CD4-positive, alpha-beta T cell treated with Interleukin-6 at 100 ng/mL for 8 hours (primary cell): ENCODE measurements at places on chromosomes 2 and 18.

DNA sequence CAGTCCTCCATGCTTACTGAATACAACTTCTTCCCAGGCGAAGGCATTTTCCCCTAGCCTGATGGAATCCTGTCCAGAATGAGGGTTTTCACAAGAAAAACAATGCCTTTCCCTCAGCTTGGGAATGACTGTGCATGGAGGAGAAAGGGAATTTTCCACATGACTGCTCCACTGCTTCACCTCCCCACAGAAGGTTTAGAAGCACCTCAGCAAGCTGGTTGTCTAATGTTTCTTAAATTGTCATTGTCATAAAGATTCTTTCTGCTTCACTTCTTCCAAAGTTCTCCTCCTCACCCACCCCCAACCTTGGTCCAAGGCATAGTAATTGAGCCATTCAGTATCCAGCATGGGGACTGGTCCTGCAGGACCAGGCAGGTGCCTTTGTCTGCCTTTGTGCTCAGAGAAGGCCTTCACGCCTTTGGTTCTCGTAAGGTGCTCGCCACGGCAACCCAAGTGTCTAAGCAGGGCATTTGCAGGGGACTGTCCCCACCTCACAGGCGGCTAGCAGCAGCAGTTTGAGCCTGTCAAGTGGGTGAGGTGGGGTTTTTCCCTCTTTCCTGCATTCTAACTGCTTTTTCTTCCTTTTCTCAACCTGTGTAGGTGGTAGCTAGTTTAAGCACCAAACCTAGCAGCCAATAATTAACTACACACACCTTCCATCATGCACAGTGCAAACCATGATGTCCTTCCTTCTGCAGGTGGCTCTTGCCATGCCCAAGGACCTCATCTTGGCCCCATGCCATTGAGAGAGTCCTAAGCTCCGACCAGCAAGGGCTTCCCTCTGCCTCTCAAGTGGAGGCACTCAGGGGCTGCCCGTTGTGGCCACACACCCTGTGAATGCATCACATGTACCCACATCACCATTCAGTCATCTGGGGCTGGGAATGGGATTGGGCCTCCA lies 65.7 kb upstream of the BCL2L11 start:
- no peak for DNase-seq

DNA sequence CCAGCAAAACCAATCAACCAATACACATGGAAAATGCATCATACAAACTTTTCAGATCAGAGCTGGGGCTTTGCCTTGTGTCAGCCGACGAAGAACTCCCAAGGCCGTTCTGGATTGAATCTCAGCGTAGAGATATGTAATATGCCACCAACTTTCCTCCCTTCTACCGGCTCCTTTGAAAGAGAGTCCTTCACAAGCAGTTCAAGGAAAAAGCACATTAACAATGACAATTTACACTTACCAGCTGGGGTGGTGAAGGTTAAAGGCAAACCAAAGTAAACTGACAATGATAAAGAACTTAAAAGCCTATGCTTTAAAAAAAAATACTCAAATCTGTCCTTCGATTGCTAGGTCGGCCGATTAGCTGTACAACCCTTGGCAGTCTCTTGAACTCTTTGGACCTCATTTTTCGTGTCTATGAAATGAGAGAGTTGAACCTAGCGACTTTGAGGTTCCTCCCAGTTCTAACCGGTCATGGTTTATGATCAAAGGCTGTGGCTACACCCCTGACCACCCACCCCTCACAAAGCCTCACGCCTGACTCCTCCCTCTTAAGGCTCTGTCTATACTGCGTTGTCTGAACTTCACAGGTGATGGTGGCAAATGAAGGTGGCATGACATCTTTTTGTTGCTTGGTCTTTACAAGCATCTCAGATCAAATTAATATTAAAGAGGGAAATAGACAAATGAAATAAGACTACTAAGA lies 46.2 kb downstream of the BCL2 start:
- no peak for DNase-seq

- DNase-seq, result no peak
These were observed 3.6 kb upstream of the ANO7 start for GRCh38 chr2:241184901-241185300.

- DNase-seq, result no peak
These were observed 713.6 kb downstream of the TDRD15 start for GRCh38 chr2:21837168-21837960.

GRCh38 chr2:80001701-80002101 lies 302.9 kb downstream of the LRRTM1 start:
- DNase-seq, result no peak

- DNase-seq, result no peak
These were observed 47.7 kb upstream of the RND3 start for GRCh38 chr2:150535176-150535575.

DNA sequence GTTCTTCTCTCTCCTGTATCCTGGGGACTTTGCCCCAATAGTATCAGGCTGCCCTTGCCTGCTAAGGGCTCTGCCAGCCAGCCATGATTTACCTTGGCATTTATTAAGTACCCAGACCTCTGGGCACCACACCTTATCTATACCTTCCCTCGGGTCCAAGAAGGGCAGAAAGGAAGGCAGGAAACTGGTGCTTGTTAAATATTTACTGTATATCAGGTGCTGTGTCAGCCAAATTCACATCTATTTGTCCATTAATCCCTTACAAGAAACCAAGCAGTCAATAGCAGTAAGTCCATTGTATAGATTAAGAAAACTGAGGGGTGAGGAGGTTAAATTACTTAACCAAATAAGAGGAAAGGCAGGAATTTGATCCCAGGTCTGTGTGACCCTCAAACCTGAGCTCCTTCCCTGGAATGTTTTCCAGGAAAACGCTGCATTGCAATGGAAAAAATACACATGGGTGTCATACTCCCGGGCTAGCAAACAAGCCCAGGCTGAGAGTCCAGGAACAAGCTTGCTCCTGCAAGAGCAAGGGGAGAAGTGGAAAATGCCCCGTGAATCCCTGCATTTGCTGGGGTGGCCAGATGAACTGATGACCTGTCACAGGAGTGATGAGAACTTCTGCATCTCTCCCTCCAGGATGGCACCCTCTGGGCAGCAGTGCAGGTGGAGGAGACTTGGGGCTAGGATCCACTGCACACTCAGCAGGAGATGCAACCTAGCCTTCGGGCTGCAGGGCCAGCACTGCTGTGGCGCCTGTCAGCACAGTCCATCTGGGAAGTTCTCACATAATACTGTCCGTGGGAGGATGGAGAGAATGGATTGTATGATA lies 30.4 kb downstream of the CIB4 start:
- no peak for DNase-seq

GRCh38 chr18:3395466-3395865 lies 54.5 kb upstream of the TGIF1 start:
- no peak for DNase-seq

- no peak for DNase-seq
These were observed 127.5 kb upstream of the MMADHC start for GRCh38 chr2:149715005-149715592.

GRCh38 chr2:231514225-231514950 lies 15.9 kb downstream of the NMUR1 start:
- peak; percentile 99 for DNase-seq

GRCh38 chr2:63818271-63818670 lies 23.4 kb upstream of the UGP2 start:
- DNase-seq, result no peak

DNA sequence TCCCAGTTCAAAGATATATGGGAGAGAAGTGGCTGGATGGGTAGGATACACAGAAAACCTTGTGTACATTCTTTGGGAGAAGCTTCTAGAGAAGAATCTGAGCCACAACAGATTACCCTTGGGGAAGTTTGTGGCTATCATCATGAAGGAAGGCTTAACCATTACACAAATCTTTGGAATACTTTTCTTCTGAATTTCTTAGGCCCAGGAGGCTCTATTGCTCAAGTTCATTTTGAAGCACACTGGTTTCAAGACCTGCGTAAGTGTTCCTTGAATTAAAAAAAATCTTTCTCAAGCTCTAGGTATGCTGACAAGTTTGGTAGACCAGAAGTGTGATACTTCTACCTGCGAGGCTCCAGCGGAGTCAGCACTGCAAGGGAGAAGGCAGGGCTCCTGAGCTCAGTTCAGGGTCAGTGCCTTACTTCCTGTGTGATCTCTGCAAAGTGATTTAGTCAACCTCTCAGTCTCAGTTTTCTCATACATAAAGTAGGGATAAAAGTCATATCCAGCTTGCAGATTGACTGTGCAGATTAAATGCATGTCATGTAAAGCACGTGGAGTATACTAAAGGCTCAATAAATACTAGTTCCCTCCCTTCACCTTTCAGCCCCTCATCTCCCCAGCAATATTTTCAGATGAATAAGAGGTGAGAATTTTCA lies 438.6 kb downstream of the DLGAP1 start:
- no peak for DNase-seq

- no peak for DNase-seq
These were observed 19.1 kb downstream of the ZNF24 start for GRCh38 chr18:35324926-35325655.

- no peak for DNase-seq
These were observed 38.1 kb upstream of the SCLY start for GRCh38 chr2:238022594-238023157.

GRCh38 chr18:11654736-11655605 lies 34.1 kb upstream of the GNAL start:
- DNase-seq, result no peak

- no peak for DNase-seq
These were observed 92.5 kb downstream of the FHOD3 start for GRCh38 chr18:36389811-36390581.

DNA sequence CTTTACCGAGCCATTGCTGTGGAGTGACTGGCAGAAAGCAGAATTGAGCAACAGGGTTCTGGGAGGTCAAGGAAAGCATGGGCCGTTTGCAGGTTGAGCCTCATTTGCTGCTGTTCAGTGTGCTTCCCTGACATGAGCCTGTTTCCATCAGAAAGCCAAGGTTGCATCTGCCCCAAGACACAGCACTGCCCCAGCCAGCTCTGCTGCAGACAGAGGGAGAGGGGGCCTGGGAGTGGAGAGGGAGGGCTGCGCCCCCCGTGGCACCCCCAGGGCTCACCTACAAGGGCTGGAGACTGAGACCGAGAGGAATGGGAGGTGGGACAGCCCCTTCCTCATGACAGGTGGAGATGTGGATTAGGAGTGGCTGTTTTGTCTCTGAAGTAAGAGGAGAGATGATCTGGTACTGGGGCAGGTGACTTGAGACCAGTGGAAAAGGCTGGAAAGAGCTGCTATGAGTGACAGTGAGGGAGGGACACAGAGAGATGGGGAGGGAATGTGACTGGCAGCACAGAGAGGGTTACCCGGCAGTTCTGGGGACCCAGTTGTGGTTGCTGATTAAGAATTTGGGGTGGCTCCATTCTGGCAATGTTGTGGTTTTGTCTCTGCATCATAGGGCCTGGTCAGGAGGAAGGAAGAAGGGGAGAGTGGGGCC lies 218.0 kb downstream of the DYSF start:
- no peak for DNase-seq

GRCh38 chr18:5058768-5059695 lies 138.0 kb downstream of the AKAIN1 start:
- peak; percentile 47 for DNase-seq

DNA sequence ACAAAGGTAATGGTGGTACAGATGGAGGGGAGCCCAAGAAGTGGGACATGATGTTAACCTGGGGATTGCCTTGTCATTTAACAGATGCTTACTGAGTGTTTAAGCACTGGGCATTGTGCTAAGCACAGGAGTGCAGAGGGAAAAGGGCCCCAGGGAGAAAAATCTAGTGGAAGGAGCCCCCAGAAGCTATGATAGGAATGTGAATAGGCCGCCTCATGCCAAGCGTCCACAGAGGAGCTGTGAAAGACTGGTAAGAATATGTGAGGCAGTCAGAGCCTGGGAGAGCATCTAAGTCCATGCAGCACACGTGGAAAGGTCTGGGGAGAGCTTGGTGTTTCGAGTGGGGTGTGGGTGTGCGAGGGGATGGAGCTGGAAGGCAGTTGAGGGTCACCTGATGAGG lies 5.5 kb downstream of the ZNF532 start:
- no peak for DNase-seq

DNA sequence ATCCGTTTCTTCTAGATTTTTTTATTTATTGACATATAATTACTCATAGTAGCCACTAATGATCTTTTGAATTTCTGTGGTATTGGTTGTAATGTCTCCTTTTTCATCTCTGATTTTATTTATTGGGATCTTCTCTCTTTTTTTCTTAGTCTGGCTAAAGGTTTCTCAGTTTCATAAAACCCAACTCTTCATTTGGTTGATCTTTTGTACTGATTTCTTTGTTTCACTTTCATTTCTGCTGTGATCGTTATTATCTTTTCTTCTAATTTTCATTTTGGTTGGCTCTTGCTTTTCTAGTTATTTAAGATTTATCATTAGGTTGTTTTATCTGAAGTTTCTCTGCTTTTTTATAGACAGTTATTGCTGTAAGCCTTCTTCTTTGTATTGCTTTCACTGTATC lies 463.6 kb upstream of the CRIM1 start:
- no peak for DNase-seq

GRCh38 chr2:69612707-69613106 lies 30.8 kb downstream of the AAK1 start:
- DNase-seq, result no peak

DNA sequence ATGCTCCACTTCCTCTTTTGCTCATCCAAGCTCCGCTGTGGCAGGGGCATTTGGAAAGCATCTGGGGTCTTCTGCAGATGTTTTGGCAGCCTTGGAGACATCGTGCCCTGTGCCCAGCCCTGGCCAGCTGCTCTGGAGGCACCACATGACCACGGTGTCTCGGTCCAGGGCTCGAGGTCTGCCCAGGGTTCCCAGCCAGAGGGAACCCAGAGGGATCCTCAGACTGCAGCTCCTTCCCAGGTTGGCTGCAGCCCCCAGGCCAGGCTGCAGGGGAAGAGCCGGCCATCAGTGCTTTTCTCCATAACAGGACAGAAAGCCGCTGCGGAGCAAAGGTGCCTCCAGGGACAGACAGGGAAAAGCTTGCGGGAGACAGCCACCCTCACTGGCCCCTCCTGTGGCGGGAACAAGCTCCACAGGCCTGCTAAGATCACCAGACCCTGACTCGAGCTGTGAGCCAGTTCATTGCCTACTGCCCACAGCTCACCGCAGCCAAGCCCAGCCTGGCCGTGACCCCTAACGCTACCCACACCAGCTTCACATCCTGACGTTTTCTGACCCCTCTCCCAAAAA lies 74.7 kb downstream of the SMAD7 start:
- no peak for DNase-seq

GRCh38 chr2:174004905-174005605 lies 39.9 kb upstream of the SP3 start:
- no peak for DNase-seq

GRCh38 chr2:68653538-68653982 lies 10.2 kb downstream of the PROKR1 start:
- DNase-seq, result peak; percentile 31

GRCh38 chr2:19109518-19109917 lies 248.9 kb downstream of the OSR1 start:
- DNase-seq, result no peak

DNA sequence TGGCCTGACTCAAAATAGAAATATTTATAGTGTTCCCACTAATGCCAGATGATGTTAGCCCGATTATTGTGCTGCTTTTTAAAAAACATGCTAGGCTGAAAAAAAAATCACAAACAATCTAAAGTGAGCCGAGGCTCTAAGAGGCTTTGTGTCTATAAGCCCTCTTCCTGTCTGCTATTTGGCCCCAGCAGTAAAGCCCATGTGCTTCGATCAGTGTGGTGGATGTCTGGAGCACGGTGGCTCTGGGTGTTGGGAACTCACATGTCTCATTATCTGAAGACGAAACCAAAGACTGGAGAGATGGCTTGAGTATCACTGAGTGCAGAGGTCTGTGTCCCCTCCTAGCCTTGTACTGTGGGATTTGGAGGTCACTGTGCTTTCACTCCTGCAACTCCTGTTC lies 55.1 kb downstream of the INO80C start:
- no peak for DNase-seq

- DNase-seq, result peak; percentile 28
These were observed 52.0 kb upstream of the FAM171B start for GRCh38 chr2:186641807-186642321.

GRCh38 chr18:63311118-63312018 lies 8.2 kb downstream of the BCL2 start:
- DNase-seq, result no peak
